NCI-H1417 treated with DMSO at 0.1 percent for 48 hours (cell line): ENCODE measurements at places on chromosomes 5 and 9.

DNA sequence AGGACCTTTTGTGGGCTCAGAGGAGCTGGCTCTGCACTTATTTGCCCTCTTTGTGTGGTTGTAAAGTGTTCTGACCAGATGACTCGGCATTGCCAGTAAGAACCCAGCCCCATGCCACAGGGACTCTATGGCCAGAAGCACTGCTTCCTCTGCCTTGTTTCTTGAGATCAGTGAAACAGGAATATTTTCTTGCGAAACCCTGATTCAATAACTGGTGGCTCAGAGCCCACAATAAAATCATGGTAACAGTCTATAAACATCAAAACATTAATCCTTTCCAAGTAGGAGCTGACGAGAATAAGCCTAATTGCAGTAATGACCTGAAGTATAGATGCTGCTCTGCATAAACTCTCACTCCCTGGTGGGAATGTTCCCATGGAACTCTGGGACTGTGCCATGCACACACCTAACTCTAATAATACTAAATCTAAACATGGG is 344.3 kb downstream of the ZNF608 start:
- DNase-seq = no peak

DNA sequence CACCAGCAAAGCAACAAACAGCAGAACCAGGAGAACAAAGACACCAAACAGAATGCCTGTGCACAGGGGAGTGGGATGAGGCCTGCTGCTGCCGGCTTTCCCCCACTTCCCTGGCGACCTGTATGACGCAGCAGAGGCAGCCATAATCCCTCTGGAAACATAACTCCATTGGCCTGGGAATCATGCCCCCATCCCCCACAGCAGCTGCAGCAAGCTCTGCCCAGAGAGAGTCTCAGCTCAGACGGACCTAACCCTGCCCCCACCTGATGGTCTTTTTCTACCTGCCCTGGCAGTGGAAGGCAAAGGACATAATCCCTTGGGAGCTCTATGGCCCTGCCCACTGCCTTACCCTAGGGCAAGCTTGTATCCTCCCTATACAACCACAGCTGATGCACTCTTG is 81.8 kb upstream of the FANCC start:
- no peak for DNase-seq

GRCh38 chr9:68530618-68531017 is 10.1 kb downstream of the TMEM252 start:
- no peak for DNase-seq

- DNase-seq = no peak
Observed at GRCh38 chr5:105878402-105878801, 1792.3 kb downstream of the EFNA5 start.

DNA sequence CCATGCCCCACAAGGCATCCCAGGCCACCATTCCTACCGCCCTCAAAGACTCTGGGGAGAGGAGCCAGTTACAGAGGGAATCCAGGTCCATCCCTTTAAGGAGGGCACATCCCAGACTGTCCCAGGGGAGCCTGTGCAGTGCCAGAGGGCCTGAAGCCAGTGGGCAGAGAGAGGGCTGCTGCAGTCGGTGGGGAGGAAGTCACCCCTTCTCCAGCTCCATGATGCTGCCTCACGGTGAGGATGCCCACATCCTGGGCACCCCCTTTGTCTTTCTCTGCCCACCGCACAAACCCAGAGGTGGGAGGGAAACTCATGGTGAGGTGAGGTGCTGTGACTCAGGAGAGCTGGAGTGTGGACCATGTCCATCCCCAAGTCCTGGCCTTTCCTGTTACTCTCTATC is 26.2 kb upstream of the ANKRD33B start:
- no peak for DNase-seq
